ENCODE measurements at places on chromosomes 4 and X.

GRCh38 chr4:98143001-98143899 lies at the start of gene STPG2:
Gene STPG2 (minus strand): TSS chr4:98143476.
- peak; percentile 95 for DNase-seq

- no peak for DNase-seq
Observed at GRCh38 chr4:16667464-16667863, 231.0 kb downstream of the LDB2 start.

DNA sequence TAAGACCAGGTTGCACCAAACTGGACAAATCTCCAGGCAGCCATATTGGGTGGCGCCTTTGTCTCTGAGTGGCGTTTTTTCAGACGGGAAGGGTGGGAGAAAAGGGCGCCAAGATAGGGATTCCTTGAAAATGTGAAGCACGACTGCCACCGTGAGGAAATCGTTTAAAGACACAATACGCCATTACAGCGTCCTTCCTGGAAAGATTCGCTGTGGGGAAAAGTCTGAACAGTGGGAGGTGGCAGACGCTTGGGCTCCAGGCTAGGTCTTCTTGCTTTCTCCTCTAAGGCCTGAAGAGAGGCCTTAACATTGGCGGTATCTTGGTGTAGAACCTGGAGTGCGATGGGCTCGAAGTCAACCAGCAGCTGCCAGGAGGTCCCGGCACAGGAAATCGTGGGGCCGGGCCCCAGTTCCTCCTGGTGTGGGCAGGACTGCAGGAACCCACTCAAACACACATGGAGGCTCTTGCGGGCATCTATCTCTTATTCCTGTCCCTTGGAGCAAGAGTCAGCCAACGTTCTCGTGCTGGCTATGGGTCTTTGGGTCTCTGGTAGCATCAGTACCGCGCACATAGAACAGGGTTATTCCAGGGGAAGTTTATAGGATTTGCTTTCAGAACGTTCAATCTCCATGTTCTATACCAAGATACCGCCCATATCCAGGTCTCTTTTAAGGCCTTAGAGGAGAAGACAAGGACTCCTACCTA lies 208.8 kb downstream of the OR13H1 start:
- peak; percentile 90 for DNase-seq

GRCh38 chr4:74613266-74613665 lies 168.3 kb downstream of the AREG start:
- no peak for DNase-seq

DNA sequence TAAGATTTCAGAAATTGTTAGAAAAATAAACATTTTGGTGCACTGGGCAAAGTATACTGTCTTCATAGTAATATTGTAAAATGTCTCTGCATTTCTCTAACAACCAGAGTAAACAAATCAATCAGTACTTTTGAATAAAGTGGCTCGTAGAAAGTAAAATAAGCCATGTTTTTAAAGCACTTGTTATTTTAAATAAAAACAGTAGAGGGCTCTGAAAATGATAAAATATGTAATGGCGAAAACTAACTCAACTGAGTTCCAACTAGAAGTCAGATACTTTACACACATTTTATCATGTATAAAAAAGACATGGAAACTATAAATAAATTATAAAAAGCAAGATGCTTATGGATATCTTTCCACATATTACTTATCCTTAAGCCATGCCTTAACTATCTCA lies 1134.4 kb downstream of the PDHA2 start:
- DNase-seq = no peak

DNA sequence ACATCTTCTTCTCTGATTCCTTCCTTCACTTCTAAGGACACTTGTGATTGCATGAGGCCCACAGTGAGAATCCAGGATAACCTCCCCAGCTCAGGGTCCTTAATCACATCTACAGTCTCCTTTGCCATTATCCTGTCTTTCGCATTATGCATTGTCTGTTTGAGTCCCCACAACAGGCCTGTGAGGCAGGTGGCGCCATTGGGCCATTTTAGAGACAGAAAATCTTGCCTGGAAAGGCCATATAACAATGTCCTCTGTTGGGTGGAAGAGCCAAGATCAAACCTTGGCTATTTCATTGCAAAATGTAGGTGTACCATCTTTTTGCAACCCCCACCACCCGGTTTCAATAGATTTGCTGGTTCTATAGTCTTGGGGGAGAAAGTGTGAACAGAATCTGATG lies 11.8 kb upstream of the DCUN1D4 start:
- peak; percentile 49 for DNase-seq

GRCh38 chr4:167614866-167615265 lies 380.6 kb upstream of the SPOCK3 start:
- DNase-seq = no peak

DNA sequence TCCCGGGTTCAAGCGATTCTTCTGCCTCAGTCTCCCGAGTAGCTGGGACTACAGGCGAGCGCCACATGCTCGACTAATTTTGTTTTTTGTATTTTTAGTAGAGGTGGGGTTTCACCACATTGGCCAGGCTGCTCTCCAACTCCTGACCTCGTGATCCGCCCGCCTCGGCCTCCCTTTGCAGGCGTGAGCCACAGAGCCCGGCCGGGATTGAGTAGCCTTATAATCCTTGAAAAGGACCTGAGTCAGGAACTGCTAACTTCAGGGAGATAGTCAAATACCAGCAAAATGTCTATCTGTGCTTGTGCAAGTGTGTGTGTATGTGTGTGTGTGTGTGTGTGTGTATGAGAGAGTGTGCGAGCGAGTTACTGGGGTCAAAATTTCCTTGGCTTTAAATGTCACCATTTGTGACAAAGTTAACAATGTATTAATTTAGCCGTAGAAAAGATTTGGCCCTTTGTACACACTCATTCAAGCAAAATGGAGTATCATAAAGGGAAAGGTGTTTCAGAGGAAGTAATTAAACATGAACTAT lies 1.8 kb upstream of the KDM6A start:
- no peak for DNase-seq

- no peak for DNase-seq
Observed at GRCh38 chr4:80963051-80963450, 67.5 kb upstream of the BMP3 start.

DNA sequence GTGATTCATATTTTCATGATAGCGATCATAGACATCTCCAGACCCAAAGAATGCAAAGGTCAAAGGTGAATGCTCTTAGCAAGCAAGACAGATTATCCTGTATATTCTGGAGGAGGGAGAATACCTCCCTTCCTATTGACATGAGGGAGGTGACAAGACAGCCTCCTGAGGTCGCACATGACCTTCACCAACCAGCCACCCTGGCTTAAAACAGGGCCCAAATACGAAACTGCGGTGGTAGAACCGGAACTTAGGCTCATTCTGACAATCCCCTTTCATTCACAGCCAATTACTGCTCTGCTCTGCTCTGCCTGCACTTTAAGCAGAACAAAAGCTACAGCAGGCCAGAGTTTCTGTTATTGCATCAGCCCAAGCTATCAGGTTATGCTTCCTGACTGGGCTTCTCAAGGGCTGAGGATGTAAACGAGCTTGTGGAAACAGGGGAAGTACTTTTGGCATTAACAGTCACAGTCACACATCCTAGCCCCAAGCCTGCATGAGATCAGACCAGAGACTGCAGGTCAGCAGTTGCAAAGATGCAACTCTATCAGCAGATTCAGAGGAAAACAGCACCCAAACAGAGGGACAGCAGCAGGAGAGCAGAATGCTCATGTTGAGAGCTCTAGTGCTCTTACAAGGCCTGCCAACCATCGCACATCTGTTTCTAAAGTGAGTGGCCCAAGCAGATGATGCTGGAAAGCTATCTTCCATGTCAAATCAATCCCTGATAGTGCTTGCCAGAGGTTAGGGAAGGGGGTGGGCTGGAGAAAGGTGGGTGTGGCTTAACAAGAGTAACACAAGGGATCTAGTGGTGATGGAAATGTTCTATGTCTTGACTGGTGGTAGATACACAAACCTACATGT lies 51.3 kb upstream of the MAP3K15 start:
- peak; percentile 78 for DNase-seq

DNA sequence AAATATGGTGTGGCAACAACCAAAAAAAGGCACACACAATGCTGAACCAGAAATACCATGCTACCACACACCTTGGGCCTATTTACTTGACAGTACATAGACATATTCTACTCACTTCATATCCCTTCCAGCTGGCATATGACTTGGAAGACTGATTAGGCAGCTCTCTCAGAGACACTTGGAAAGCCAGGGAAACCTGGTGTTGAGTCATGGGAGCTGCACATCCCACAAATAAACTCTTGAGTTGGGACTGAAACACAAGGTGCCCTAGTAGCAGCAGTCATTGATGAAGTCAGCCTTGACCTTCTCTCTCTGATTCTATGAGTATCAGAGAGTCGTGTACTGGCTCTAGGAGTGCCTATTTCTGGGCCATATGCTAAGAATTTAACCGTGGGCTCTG lies 776.6 kb upstream of the LCORL start:
- no peak for DNase-seq

GRCh38 chr4:75179510-75179909 lies 246.6 kb downstream of the PARM1 start:
- no peak for DNase-seq

DNA sequence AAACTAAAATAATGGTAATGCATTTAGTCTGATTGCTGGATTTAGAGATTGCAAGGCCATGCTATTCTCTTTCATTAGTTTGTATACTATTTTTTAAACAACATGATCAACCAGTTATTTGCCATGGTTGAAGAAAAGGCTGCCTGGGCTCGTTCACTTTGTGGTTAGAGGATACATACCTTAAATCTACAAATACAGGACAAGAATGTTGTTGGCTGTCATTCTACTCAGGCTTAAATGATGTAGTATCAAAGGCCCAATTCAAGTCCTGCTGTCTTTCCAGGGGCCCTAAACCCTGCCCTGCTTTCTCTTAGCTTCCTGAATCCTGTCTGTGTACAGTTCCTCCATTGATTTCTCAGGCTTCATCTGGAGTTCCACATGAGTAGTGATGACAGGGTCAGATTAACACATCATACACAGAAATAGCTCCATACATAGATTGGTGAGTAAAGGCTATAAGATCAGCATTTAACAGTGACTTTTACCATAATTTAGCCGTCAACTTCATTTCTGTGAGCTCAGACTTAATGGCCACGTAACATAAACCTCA lies 114.9 kb upstream of the GPRIN3 start:
- DNase-seq = no peak

DNA sequence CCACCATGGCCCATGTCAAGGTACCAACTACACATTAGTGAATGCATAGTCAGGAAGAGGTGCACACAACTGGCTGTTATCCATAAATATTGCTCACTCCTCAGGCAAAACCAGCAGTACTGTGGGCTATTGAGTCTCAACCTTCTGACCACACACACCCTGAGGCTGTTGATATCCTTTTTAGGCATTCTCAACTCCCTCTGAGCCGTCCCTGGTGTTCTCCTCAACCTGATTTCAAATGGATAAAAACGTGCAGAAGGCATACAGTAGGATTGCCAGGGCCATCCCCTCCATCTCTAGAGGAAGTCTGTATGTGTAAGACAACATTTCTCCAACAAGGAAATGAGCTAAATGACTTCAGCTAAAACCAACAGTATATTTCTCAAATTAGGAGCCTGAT lies 98.7 kb upstream of the KLHL13 start:
- DNase-seq = no peak

- no peak for DNase-seq
Observed at GRCh38 chr4:167238226-167238625, 3.9 kb upstream of the SPOCK3 start.

- DNase-seq = no peak
Observed at GRCh38 chrX:10981506-10981905, 129.6 kb upstream of the HCCS start.

GRCh38 chr4:142818476-142818875 lies 27.6 kb downstream of the INPP4B start:
- no peak for DNase-seq

DNA sequence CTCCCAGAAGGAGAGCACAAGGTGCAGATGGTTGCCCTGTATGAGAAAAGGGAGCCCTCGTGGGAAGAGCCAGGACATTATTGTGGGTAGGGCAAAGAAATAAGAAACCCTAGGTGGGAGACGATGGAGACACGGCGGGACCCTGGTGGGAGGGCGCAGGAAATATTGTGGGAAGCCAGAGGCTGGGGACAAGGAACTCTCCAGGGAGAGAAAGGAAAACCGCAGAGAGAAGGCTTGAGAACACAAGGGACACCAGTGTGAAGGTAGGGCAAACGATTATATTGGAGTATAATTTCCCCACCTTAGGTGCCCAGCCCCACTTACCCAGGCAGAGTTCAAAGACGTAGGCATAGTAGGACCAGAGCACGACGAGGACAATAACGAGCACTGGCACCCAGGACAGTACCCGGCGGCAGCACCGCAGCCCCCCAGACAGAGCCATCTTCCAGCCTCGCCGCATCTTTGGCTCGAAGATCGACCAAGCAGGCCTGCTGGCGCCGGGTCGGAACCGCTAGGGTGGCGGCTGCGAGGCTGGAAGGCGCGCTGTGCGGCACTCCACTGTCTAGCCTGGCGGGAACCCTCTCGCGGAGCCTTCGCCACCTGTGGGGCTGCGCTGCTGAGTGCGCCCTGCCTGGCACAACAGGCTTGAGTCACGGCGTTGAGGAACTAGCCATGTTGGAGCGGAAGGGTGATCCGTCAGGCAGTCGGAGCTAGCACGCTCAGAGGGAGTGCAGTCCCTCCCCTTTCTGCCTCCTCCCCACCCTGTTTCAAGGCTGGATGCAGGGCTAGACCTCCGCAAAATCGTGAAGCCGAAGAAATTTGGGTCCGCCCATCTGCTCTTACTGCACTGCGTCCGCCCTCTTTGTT lies at the start of gene ZDHHC15:
Gene ZDHHC15 (minus strand): TSS at position 473 of the 867 bp plus-strand sequence. CDS start 13 bp downstream, at position 460.
- DNase-seq = peak; percentile 96

- no peak for DNase-seq
Observed at GRCh38 chr4:5693871-5694270, 14.5 kb downstream of the EVC2 start.

- DNase-seq = no peak
Observed at GRCh38 chr4:185108669-185109068, 34.4 kb upstream of the SLC25A4 start.

GRCh38 chr4:159016593-159017024 lies 86.3 kb upstream of the RAPGEF2 start:
- no peak for DNase-seq

DNA sequence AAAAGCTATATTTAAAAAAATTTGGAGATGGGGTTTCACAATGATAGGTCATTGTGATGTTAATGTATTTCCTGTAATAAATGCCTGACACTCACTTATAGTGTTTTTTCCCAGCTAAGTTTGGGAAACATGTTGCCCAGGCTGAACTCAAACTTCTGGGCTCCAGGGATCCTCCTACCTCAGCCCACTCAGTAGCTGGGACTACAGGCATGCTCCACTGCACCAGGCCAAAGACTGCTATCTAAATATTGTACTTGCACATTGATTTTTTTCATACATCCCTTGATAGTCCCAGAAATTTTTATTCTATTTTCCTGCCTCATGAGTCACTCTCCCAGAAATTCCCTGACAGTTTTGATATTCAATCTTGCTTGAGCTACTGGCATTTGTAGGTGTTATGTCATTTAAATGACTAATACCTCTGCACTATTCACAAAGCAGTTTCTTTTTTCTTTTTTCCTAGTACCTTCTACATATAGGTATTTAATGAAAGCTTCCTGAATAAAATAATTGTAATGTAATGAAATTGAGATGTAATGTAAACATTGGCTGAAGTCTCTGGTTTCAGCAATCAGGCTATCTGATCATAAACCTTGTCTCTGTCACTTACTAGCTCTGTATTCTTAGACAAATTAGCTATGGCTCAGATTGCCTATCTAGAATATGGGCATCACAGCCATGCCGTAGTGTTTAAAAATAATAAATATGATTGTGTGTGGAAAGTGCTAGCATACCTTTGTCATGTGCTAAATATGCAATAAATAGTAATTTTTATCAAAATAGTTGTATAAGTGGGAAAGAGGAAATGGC lies 1973.0 kb upstream of the AGA start:
- DNase-seq = no peak

All from common myeloid progenitor, CD34-positive (primary cell).